CD4-positive, alpha-beta T cell treated with Interleukin-10 for 1 hour (primary cell): ENCODE measurements at places on chromosomes 3 and 15.

DNA sequence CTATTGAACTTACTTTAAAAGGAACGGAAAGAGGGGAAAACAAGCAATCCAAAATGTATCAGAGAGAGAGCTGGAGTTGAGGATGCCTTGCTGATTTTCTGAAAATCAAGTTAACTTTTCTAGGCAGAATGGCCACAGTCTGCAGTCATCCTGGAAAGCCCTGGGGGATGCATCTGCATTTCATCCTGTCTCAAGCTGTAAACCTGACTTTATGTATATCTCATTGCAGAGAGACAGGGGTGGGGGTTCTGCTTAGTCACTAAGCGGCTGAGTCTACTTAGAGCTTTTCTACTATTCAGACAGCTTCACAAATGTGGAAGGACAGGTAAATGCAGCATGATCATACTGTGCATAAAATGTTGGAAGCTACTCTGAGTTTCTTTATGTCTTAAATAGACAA, 41.4 kb downstream of the MRPS25 start:
- DNase-seq, result no peak

GRCh38 chr15:94290730-94291129, 59.4 kb downstream of the MCTP2 start:
- DNase-seq, result no peak

GRCh38 chr3:27335571-27335970, 33.6 kb downstream of the NEK10 start:
- DNase-seq, result no peak

GRCh38 chr15:45732662-45733061, 97.8 kb downstream of the SQOR start:
- no peak for DNase-seq

GRCh38 chr3:169627789-169628188, 35.7 kb downstream of the MECOM start:
- DNase-seq, result no peak
